Stimulated activated CD8-positive, alpha-beta memory T cell treated with anti-CD3 and anti-CD28 coated beads, Interleukin-4, amount 100 ng/mL, for 4 hours (primary cell): ENCODE measurements at places on chromosomes 5 and 9.
A peak's percentile ranks its signal among the peaks of the same experiment; 100 is the strongest.

- no peak for DNase-seq
Observed at GRCh38 chr5:56329652-56330051, 96.5 kb upstream of the ANKRD55 start.

GRCh38 chr9:95188459-95188858 is 129.1 kb downstream of the FANCC start:
- no peak for DNase-seq

DNA sequence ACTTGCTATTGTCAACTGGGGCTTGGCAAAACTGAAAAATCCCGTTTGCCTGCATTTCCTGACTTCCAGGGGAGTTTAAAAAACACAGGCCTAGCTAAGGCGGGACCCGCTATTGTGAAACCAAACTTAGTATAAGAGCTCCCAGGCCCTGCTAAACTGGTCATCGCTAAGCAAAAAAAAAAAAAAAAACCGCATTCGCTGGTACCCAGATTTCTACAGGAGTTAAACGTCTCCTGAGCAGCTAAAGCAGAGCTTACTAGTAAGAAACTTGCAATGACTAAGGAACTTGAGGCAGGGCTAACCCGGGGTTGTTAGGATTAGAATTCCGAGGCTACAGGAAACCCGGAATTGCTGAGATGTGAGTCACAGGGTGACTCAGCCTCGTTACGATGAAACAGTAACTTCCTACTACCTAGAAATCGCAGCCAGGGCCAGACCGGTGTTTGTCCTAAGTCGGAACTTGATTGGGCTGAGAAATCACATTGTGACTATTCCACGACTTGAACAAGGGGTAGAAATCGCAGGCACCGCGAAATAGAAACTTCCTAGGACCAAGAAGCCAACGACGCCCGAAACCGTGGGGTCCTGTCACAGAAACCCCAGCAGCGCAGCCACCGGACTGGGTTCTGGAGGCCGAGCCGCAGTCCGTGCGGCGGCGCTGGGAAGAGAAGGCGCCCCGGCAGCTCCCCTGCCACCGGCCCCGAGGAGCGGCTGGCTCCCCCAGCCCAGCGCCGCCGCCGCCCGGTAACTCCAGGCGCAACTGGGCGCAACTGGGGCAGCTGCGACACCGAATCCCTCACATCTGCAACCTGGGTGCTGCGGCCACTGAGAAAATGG is 89.4 kb downstream of the ANXA2R start:
- DNase-seq: peak; percentile 52

- no peak for DNase-seq
Observed at GRCh38 chr9:6911901-6912638, 154.3 kb downstream of the KDM4C start.

GRCh38 chr9:113724202-113724601 is 151.9 kb upstream of the ZNF618 start:
- no peak for DNase-seq

DNA sequence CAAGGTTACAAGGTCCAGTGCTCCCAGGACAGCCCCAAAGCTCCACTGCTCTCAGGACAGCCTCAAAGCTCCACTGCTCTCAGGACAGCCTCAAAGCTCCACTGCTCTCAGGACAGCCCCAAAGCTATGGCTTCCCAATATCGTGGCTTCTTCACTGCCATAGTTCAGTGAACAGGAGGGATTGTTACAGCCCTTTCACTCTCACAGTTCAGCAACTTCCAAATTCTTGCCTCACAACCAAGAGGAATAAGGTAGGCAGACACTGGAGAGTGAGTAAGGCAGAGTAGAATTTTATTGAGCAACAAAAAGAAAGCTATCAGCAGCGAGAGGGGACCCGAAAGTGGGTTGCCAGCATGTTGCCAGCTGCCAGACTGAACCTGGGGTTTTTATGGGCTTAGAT is 277.6 kb downstream of the CDH10 start:
- DNase-seq: no peak

- no peak for DNase-seq
Observed at GRCh38 chr9:124771867-124772679, 962 bp upstream of the NR6A1 start.

- no peak for DNase-seq
Observed at GRCh38 chr5:154761046-154761736, 6.0 kb downstream of the LARP1 start.

- no peak for DNase-seq
Observed at GRCh38 chr9:136492978-136493522, 10.2 kb upstream of the SEC16A start.

DNA sequence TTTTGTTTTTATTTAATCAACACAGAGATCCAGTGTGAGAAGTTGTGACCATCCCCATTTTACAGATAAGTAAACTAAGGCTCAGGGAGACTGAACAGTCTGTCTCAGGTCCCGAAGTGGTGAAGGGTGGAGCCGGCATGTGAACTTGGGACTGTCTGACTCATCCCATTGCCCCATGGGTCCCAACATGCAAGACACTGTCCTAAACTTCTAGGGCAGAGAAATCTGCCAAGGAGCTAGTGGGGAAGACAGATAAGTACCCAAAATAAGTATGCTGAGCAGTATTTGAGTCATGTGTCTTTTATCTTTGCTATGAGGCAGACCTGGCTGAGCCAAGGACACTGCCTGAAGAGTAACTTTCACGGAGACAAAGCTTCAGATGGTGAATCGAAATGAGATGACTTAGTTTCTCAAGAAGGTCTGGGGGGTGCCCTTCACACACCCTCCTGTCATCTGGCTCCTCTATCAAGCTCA is 64.3 kb upstream of the SLC25A51 start:
- no peak for DNase-seq

- no peak for DNase-seq
Observed at GRCh38 chr5:152072091-152072490, 147.4 kb upstream of the GLRA1 start.

DNA sequence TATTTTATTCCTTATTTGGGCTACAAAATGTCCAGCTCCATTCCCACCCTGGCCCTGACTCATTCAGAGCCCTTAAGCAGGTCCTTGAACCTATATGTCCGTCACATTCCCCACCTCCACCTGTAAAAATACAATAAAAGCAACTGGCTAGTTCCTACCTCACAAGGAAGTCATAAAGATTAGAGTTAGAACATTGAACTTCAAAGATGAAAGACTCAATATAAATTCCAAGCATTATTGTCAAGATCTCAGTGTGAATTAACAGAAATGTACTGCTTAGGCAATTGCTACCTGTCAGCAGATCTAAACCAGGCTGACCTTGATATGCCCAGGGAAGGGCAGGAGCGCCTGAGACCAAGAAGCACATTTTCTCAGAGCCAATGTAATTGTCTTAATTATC is 221.8 kb downstream of the ENC1 start:
- no peak for DNase-seq

DNA sequence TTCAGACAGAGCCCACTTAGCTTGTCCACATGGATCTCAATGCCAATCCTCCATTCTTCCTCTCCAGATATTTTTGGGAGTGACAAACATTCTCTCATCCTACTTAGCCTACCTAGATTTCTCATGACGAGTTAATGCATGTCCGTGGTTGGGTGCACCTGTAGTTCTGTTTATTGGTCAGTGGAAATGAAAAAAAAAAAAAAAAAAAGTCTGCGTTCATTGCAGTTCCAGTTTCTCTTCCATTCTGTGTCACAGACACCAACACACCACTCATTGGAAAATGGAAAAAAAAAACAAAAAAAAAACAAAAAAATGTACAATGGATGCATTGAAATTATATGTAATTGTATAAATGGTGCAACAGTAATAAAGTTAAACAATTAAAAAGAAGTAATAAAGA is 59.0 kb downstream of the BASP1 start:
- no peak for DNase-seq

DNA sequence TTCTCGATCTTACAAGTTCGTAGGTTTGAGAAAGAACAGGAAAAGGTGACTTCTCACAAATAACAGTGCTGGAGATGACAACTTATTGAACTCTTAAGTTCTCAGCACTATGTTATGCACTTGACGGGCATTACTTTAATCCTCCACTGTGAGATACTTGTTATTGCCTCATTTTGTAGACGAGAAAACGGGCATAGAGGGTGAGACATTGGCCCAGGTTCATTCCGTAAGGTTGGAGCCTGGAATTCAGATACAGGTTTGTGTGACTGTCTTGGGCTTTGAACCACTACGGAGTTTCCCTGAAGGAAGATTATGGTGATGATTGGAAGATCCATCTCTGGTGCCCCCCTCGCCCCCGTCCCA is 657 bp downstream of the MAT2B start:
- no peak for DNase-seq

DNA sequence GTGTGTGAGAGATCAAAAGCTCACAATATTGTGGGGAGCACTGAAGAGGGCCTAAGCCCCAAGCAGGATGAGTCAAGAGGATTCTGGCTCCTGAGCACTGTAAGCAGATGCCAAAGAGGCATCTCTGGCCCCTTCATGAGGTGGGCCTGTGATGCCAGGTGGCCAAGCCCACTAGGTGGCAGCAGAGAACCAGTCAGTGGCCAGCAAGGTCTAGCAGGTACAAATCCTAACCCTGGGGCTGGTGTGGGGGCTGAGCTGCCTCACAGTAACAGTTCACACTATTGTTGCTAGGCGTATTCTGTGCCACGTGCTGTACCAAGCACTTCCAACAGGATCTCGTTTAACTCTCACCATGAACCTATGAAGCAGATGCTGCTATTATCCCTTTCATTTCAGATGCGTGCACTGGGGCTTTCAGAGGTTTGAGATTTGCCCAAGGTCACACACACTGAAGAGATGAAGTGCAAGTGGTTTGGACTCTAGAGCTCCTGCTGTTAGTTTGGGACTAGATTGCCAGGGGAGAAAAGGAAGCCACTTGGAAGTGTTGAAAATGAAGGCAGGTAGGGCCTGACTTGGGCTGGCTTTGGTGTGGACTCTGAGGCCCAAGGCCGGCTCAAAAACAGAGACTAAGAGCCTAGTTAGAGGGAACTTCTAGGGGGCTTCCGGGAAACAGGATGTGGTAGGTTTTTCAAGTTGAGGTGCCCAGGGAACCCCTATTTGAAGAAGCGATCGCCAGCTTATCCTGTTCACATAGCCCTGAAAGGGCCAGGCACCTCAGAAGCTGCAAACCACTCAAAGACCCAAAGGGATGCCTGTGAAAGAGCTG is 4.4 kb upstream of the MLANA start:
- peak; percentile 57 for DNase-seq

- no peak for DNase-seq
Observed at GRCh38 chr5:78509884-78510769, 138.4 kb downstream of the LHFPL2 start.

- no peak for DNase-seq
Observed at GRCh38 chr5:132530946-132531345, 12.4 kb downstream of the IL5 start.

GRCh38 chr9:14616188-14616982 is 76.8 kb downstream of the ZDHHC21 start:
- DNase-seq: no peak

- no peak for DNase-seq
Observed at GRCh38 chr9:28915202-28915930, 1342.1 kb upstream of the C9orf72 start.

GRCh38 chr9:95317893-95318211 is 343 bp upstream of the FANCC start:
- no peak for DNase-seq

- DNase-seq: no peak
Observed at GRCh38 chr5:147673266-147673665, 109.3 kb downstream of the JAKMIP2 start.

DNA sequence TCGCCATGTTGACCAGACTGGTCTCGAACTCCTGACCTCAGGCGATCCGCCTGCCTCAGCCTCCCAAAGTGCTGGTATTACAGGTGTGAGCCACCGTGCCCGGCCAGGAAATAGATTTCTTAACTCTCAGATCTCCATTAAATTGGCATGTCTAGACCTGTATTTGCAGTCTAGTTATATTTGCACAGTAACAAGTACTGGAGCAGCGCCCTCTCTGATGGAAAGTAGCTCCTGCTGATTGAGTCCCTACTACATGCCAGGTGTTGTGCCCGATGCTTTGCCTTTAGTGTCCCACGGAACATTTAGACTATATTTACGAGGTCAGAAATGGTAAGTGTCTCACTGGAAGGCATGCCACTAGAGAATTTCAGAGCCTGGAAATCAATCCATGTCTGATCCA is 15.8 kb upstream of the TMED9 start:
- no peak for DNase-seq

DNA sequence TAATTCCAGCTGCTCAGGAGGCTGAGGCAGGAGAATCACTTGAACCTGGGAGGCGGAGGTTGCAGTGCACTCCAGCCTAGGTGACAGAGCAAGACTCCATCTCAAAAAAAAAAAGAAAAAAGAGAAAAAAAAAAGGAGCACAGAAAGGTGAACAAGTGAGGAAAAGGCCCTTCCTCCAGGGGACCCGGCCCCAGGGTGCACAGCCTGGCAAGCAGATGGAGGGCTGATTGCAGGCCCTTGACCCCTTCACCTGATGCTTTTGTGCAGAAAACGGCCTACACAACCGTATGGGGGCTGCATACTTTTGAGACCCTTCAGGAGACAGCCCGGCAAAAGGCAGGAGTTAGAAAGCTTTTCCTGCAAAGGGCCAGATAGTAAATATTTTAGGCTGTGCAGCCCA is 33.9 kb downstream of the HRH2 start:
- DNase-seq: no peak

DNA sequence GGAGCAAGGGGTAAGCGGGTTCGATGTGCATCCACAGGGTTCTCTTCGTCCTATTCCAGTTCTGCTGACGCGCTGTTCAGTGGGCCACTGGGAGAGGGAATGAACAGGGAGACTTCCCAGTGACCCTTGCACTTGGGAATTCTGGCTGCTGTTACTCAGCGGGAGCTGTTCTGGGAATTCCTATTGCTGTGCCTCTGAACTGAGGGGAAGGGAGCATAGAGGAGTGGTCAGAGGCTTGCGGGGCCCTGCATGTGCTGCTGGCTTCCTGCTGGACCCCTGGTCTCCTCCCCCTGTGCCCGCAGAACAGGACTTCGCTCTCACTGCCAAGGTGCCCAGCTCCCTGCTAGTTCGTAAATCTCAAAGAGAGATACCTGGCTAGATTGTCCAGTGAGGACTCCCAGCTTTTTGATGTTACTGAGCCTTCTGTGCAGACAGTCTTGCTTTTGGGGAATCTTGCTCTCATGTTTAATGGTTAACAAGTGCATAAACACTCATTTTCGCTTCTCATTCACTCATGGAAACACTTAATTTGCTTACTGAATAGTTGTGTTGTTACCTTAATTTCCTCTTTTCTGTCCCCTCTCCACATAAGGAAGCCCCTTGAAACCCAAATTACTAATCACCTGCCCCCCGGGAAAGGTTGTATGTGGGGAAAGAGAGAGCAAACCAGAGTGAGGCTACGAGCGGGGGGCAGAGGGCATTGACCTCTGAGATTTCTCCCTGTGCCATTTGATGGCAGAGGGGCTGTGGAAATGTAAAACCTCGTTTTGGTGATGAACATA is 5.9 kb downstream of the TRIO start:
- no peak for DNase-seq
